NB4 (cell line): ENCODE measurements at places on chromosomes 4 and X.

DNA sequence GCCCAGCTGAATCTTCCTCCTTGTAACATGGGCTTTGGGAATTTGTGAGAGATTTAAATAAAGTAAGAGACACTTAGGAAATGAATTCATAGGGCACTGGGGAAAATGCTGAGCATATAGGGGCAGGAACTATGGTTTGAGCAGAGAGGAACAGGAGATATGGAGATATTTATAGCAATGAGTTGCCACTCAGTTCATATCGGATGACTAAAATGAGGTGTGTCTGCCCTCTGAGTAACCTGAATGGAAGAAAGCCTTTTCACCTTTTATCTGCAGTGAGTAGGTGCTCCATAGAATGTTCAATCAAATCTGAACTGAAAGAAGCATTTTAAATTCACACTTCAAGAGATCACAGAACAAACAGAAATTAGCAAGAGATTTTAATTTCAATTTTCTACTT is 105.7 kb downstream of the CEP44 start:
- no peak for DNase-seq

DNA sequence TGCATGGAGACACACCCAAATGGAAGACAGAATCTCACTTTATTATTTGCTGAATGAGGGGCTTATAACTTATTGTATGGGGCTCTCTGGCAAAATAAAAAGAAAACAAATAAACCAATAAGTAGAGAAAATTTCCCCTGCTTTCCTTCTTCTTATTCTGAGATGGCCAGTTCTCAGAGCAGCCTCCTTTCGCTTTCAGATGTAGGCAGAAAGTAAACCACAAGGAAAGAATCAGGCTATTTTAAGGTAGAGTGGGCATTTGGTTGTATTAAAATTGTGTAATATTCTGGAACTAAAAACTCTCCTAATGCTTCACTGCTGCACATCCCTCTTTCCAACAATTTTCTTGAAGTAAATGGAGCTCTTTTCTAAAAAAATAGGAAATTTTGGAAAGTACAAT is 241.8 kb downstream of the GALNTL6 start:
- DNase-seq: no peak

- no peak for DNase-seq
These were observed 414.0 kb upstream of the HS3ST1 start for GRCh38 chr4:11842620-11843263.

DNA sequence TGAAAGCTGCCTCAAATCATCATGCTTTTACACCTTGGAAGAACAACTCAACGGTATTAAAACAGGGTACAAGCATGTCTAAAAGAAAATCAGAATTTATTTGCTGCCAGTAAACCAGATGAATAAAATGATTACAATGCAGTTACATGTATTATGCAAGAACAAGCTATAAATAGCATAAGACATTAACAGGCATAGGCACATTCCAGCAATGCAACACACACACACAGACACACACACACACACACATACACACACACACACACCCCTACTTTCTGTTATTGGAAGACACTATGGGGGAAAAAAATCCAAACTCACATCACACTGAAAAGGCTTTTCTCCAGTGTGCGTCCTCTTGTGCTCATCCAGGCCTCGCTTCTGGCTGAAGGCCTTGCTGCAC is 212.5 kb downstream of the PRDM5 start:
- no peak for DNase-seq

DNA sequence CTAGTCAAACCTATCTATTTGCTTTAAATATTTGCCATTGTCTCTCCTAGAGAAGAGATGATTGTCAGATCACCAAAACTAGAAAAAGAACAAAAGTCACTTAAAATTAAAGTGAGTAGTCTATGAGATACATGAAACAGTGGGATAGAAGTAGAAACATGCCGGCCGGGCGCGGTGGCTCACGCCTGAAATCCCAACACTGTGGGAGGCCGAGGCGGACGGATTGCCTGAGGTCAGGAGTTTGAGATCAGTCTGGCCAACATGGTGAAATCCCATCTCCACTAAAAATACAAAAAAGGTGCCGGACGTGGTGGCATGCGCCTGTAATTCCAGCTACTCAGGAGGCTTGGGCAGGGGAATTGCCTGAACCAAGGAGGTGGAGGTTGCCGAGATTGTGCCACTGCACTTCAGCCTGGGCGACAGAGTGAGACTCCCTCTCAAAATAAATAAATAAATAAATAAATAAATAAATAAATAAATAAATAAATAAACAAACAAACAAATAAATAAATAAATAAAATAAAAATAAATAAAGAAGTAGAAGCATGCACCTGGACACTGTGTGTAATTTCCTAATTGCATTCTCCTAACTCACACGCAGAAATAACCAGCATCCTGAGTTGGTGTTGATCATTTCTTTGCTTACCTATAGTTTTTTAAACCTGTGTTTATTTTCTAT is 299.5 kb downstream of the PDHA2 start:
- no peak for DNase-seq

DNA sequence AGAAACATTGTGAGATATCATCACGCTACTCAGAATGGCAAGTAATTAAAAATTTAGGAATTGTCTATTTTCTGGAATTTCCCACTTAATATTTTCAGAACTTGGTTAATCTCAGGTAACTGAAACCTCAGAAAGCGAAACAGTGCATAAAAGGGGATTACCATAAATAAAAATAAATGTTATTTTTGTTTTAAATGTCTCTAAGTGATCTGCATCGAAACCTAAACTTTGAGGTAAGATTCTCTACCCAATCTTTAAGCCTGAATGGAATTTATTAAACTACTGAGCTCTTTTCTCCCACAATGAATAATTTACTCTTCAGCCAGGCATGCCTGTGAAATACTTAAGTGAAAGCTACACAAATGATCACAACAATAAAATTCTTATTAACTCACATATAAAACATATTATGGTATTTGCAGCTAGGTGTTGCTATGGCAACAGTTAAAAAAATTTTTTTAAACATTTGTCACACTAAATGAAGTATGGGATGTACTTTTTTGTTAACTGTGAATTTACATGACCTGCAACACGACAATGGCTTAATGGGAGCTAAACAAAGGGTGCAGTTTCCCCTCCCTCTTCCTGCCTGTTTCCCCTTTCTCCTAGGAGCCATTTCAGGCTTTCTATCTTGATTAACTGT is 220.2 kb upstream of the PRPS2 start:
- DNase-seq: no peak
